Activated naive CD4-positive, alpha-beta T cell treated with anti-CD3 and anti-CD28 coated beads, Interleukin-2, amount 10 ng/mL, durations not matched to agents 7 days and 5 days (primary cell): ENCODE measurements at places on chromosomes 4 and X.

- H3K4me1 ChIP-seq = no peaks in the 10 kb centered on the region
- H3K27me3 ChIP-seq = no peaks in the 10 kb centered on the region
- H3K27ac ChIP-seq = no peak overlapping the region
Measured at GRCh38 chr4:103443324-103443723, 245.2 kb upstream of the CENPE start.

DNA sequence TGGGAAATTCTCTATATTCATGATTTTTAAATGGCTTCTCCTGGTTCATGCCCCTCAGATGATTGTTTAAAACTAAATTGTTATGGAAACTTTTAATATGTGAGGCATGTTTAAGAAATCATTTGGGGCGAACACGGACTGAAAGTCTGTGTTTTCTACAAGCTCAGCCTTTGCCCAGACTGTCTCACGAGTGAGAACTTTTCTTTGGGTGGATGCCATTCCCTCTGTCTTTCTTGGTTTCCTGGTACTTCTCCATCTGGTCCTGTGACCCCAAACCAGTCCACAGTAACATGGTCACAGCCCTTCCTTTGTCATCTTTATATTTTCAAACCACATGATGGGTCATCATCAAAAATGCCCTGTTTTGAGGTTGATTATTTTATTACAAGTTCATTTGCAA, 186.6 kb upstream of the GNPDA2 start:
- no peaks in the 10 kb centered on the region for H3K36me3 ChIP-seq
- no peak overlapping the region for H3K27ac ChIP-seq
- H3K4me1 ChIP-seq = no peaks in the 10 kb centered on the region
- H3K27me3 ChIP-seq = no peaks in the 10 kb centered on the region
- no peak for DNase-seq

DNA sequence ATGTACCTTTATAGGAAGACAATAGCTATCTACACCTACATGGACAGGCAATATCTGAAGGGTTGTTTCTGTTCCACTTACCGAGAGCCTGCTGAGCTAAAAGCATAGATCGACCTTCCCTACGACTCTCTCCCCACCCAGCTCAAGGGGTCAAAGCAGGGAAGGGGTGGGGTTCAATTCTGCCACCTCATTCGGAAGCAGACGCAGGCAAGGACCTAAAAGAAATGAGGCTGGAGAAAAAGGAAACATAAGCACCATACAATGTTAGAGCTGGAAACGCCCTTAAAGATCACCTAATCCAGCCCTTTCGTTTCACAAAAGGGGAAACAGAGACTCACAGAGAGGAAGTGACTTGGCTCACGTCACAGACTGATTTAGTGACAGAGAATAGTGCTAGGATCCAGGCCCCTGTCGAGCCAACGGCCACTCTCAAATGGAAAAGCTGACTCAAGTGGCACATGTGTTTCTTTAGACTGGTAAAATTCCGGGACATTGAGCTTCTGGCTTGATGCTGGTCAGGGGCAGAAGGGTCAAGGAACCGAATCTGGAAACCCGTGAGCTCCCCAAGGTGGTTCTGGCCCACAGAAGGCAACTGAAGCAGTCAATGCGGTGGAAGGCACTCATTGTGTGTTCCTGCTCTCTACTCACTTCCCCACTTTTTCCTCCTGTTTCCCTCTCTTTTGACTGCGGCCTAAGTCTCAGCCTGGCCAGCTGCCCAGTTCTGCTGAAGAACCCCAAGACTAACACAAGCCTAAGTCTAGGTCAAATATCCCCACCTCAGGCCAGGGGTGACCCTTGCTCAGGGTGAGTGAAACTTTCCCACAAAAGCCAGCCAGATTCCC, 7.5 kb downstream of the SEPTIN6 start:
- H3K36me3 ChIP-seq = peaks cover 45% of the 10 kb centered on the region
- DNase-seq = peak; percentile 63
- peaks cover 76% of the 10 kb centered on the region for H3K4me1 ChIP-seq
- H3K27me3 ChIP-seq = no peaks in the 10 kb centered on the region

- H3K4me1 ChIP-seq = no peaks in the 10 kb centered on the region
- H3K27me3 ChIP-seq = no peaks in the 10 kb centered on the region
Measured at GRCh38 chr4:32748498-32748897, 2028.3 kb downstream of the PCDH7 start.

DNA sequence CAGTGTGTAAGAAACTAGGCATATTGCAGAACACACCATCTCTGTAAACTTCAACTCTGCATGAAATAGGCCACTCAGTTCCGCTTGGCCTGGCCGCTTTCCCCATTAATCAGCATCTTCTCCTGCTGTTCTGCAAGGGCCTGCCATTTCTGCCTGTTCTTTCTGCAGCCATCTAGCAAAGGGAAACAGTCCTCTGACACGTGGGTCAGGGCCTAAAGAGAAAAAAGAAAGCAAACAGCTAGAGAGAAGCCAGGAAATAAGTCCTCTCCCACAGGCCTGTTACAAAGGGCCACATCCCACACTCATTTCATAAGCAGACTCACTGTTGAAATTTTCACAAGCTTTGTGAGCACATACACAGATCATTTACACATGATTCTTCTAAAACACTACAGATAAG, 130.1 kb downstream of the PDE5A start:
- H3K4me3 ChIP-seq = no peak overlapping the region
- peaks cover 2% of the 10 kb centered on the region for H3K4me1 ChIP-seq
